Mesenchymal stem cell (in vitro differentiated cells and primary cell): ENCODE measurements at places on chromosomes 2 and 18.

DNA sequence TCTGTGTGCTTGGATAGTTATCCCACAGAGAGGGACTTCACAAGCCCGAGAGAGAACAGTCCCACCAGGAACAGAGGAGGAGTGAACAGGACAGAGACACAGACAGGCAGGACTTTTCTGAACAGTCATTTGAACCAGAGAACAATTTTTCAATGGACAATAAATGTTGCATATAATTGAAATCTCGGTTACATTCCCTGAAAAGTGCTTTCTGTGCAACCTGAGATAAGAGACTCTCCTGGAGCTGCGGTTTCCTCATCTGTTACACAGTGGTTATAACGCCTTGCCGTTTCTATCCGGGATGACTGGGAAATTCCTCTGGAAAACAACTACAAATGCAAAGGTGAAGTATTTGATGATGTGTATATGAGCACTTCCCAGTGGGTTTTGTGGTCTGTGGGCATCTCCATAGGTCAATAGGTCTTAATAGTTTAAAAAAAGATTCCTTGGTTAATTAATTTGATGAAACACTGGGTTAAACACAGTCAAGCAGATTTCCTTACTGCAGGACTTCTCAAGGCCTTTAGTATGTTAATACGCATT, 87.2 kb upstream of the HPCAL1 start:
- DNase-seq, result no peak
- H3K36me3 ChIP-seq, result no peaks in the 10 kb centered on the region
- no peak overlapping the region for H3K4me3 ChIP-seq
- H3K27me3 ChIP-seq, result peaks cover 10% of the 10 kb centered on the region
- H3K4me1 ChIP-seq, result no peaks in the 10 kb centered on the region

DNA sequence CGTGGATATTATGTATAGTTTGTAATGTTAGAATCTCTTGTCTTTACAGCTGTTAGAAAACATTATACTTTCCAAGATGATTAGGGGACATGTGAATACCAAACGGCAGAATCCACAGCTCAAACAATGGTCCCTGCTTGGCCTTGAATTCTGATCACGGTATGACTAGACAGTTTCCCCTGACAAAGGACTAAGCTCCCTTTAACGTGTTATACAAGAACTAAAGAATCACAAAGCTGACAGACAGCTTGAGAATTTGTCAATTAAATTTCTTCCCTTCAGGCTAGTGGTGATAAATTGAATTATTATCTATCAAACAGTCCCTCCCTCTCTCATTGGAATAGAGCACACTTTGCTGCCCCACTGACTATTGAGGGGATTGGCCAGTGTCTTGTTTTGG, 359.2 kb upstream of the ID2 start:
- peaks cover 6% of the 10 kb centered on the region for H3K27me3 ChIP-seq
- DNase-seq, result no peak
- H3K4me1 ChIP-seq, result no peaks in the 10 kb centered on the region
- H3K4me3 ChIP-seq, result no peak overlapping the region

- H3K4me3 ChIP-seq, result no peak overlapping the region
- no peaks in the 10 kb centered on the region for H3K4me1 ChIP-seq
- no peak for DNase-seq
- no peaks in the 10 kb centered on the region for H3K27me3 ChIP-seq
These were observed 20.1 kb downstream of the TPGS2 start for GRCh38 chr18:36808681-36809080.

GRCh38 chr2:45370369-45370768, 240.7 kb downstream of the SRBD1 start:
- H3K27me3 ChIP-seq, result no peaks in the 10 kb centered on the region
- no peak overlapping the region for H3K27ac ChIP-seq
- no peak for DNase-seq

DNA sequence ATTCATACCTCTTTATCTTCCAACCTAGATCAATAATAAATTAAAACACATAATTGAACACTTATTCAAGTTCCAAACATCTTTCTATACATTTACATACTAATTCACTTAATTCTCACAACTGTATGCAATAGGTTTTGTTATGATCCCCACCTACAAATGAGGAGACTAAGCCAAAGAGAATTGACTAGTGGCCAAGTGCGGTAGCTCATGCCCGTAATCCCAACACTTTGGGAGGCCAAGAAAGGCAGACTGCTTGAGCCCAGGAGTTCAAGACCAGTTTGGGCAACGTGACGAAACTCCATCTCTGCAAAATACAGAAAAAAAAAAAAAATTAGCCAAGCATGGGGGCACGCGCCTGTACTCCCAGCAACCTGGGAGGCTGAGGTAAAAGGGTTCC, 36.8 kb downstream of the KCNG3 start:
- no peak overlapping the region for H3K27ac ChIP-seq
- H3K4me1 ChIP-seq, result no peaks in the 10 kb centered on the region
- H3K4me3 ChIP-seq, result no peak overlapping the region

- no peak overlapping the region for H3K27ac ChIP-seq
- H3K4me3 ChIP-seq, result no peak overlapping the region
- H3K4me1 ChIP-seq, result peaks cover 25% of the 10 kb centered on the region
- H3K27me3 ChIP-seq, result no peaks in the 10 kb centered on the region
These were observed 176.3 kb downstream of the SEPTIN10 start for GRCh38 chr2:109437325-109438090.

DNA sequence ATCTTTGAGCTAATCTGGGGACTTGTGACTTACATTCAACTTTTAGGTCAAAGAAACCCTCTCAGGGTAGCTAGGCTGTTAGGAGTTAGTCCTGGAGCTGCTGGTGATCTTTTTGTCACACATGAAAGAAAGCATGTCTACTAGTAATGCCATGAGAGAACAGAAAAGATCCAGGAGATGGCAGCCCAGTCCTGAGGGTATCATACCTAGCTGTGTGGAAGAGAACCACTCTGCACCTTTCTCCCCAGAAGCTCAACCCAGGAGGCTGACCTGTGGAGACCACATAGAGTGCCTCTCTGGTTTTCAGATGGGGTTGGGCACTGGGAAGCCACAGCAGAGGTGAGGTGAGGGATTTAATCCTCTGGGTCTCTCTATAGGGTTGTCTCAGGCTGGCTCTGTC, 460.2 kb upstream of the UBE2E3 start:
- no peak overlapping the region for H3K27ac ChIP-seq
- no peak overlapping the region for H3K4me3 ChIP-seq
- H3K27me3 ChIP-seq, result no peaks in the 10 kb centered on the region
- peak; percentile 45 for DNase-seq
- H3K36me3 ChIP-seq, result no peaks in the 10 kb centered on the region

DNA sequence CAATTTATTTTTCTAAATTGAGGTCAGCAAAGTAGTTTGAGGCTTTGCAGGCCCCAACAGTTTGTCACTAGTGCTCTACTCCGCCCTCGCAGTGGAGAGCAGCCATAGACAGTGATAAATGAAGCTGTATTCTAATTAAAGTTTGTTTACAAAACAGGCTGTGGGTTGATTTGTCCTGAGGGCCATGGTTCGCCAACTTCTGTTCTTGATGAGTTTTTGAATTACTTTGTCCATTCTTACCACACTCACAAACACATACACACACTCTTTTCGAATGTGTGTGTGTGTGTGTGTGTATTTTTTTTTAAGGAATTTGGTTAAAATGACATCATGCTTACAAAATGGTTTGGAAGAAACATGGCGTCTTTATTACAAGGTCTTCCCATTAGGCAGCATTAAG, 68.6 kb downstream of the MTCL1 start:
- no peak overlapping the region for H3K27ac ChIP-seq
- H3K27me3 ChIP-seq, result no peaks in the 10 kb centered on the region
- DNase-seq, result peak; percentile 78
- H3K36me3 ChIP-seq, result peaks cover 30% of the 10 kb centered on the region
- H3K4me3 ChIP-seq, result no peak overlapping the region

GRCh38 chr2:27016801-27017325, 15.9 kb upstream of the TMEM214 start:
- DNase-seq, result peak; percentile 81
- H3K27ac ChIP-seq, result no peak overlapping the region

GRCh38 chr2:136929531-136929930, 164.2 kb downstream of the THSD7B start:
- DNase-seq, result no peak
- H3K36me3 ChIP-seq, result no peaks in the 10 kb centered on the region
- no peaks in the 10 kb centered on the region for H3K4me1 ChIP-seq
- no peak overlapping the region for H3K27ac ChIP-seq

- H3K4me3 ChIP-seq, result no peak overlapping the region
- peaks cover 43% of the 10 kb centered on the region for H3K36me3 ChIP-seq
- H3K4me1 ChIP-seq, result no peaks in the 10 kb centered on the region
- no peak overlapping the region for H3K27ac ChIP-seq
These were observed 59.5 kb upstream of the AMMECR1L start for GRCh38 chr2:127945281-127945680.

DNA sequence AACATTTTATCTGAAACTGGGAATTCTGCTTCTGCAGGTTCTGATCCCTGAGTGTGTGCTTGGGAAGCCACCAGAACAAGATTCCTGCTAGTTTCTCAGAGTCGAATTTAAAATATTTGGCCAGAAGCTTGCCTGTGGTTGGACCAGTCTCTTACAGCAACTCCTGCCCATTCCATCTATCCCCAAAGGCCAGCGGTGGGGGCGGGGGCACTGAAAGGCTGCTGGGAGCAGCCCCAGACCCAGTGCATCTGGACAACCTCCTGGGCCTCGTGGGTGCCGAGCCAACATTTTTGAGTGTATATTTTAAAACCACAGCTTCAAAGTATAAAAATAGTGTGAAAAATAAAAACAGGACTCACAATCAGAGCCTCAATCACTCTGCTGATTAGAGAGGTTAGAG, 38.6 kb upstream of the ZFP36L2 start:
- no peaks in the 10 kb centered on the region for H3K27me3 ChIP-seq
- H3K4me1 ChIP-seq, result peaks cover 17% of the 10 kb centered on the region
- no peak overlapping the region for H3K4me3 ChIP-seq
- H3K36me3 ChIP-seq, result peaks cover 8% of the 10 kb centered on the region
- H3K27ac ChIP-seq, result no peak overlapping the region

GRCh38 chr2:64910972-64911433, 78.2 kb upstream of the SLC1A4 start:
- no peak overlapping the region for H3K4me3 ChIP-seq
- H3K27me3 ChIP-seq, result peaks cover 5% of the 10 kb centered on the region
- H3K27ac ChIP-seq, result no peak overlapping the region
- no peaks in the 10 kb centered on the region for H3K4me1 ChIP-seq

DNA sequence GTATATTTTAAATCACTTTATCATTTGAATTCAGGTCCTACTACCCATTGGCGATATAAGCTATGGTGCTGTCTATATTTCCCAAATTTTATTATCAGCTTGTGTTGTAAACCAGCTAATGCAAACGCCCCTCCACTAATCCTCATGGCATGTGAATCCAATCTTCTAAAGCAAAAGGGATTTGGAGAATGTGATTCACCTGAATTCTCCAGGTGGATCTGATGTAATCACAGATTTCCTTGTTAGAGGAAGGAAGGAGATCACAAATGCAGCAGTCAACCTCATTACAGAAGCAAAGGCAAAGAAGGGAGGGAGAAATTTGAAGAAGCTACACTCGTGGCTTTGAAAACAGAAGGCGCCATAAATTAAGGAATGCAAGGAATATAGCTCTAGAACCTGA, 431.1 kb upstream of the CDH19 start:
- no peak overlapping the region for H3K4me3 ChIP-seq
- H3K36me3 ChIP-seq, result no peaks in the 10 kb centered on the region
- DNase-seq, result no peak
- no peak overlapping the region for H3K27ac ChIP-seq

GRCh38 chr2:217412721-217413120, 552.9 kb upstream of the TNP1 start:
- H3K4me3 ChIP-seq, result no peak overlapping the region
- no peak overlapping the region for H3K27ac ChIP-seq
- no peaks in the 10 kb centered on the region for H3K27me3 ChIP-seq
- H3K36me3 ChIP-seq, result no peaks in the 10 kb centered on the region
- DNase-seq, result peak; percentile 73
- H3K4me1 ChIP-seq, result no peaks in the 10 kb centered on the region

GRCh38 chr18:853471-853870, 41.4 kb upstream of the YES1 start:
- H3K27me3 ChIP-seq, result peaks cover 6% of the 10 kb centered on the region
- H3K4me3 ChIP-seq, result no peak overlapping the region
- H3K36me3 ChIP-seq, result no peaks in the 10 kb centered on the region

DNA sequence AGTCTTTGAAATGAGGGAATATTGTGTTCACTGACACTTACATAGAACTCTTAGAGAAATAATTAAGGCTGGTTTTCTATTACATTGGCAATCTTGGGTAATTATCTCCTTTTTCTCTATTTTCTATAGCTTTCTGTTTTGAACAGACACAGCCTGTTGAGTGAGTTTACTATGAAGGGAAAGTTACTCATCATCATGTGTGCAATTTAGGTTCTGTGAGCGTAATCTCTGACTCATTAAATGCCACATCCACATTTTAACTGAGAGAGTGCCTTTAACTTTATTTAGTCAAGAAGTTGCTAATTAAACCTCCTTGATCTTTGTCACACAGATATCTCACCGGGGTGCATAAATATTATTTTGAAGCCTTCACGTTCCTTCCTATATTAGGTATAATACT, 174.0 kb upstream of the SLC8A1 start:
- no peak overlapping the region for H3K27ac ChIP-seq
- H3K4me1 ChIP-seq, result no peaks in the 10 kb centered on the region
- H3K27me3 ChIP-seq, result no peaks in the 10 kb centered on the region
- no peaks in the 10 kb centered on the region for H3K36me3 ChIP-seq
- H3K4me3 ChIP-seq, result no peak overlapping the region

DNA sequence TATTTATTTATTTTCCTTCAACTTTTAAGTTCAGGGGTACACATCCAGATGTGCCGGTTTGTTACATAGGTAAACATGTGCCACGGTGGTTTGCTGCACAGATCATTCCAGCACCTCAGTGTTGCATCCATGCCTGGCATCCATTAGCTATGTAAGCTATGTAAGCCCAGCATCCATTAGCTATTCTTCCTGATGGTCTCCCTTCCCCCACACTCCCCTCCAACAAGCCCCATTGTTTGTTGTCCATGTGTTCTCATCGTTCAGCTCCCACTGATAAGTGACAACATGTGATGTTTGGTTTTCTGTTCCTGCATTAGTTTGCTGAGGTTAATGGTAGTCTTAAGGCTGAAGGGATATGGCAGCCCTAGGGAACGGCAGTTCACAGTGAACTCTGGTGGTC, 203.4 kb downstream of the CTNNA2 start:
- peak overlapping the region; percentile 77 for H3K27ac ChIP-seq
- no peak for DNase-seq

DNA sequence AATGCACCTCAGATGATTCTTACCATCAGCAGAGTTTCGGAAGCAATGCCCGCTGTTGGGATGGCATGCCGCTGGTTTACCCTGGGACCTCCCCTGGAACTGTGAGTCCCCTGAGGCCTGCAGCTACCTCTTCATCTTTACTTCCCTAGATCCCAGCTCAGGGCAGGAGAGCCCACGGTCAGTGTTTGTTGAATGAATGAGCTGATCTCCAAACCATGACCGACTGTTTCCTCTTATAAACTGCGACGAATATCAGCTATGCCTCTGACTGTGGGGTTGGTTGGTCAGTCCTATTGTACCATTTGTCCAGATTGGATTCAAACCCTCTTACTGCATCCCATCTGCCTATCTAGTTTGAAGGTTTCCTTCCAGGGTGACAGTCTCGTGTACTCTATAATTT, 64.4 kb downstream of the DDX1 start:
- DNase-seq, result no peak
- H3K36me3 ChIP-seq, result no peaks in the 10 kb centered on the region
- peaks cover 39% of the 10 kb centered on the region for H3K27me3 ChIP-seq
- H3K4me3 ChIP-seq, result no peak overlapping the region
- no peak overlapping the region for H3K27ac ChIP-seq
